ENCODE measurements at places on chromosomes 2 and 18.

DNA sequence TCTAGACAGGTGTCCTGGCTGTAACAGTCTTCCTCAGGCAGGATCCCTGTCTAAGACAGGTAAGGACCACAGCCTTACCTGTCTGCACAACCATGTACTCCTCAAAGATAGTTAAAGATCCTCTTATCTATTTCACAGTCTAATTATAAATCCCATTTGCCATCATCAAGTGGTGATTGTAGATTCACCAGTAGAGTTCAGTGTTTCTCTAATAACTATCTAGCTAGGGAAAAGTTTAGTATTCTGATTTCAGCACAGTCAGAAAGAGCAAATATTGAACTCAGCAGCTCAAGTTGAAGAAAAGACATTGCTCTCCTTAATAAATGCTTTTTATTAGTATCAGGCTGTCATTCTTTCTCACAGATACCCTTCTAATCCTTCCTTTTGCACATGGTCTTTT is 1305.5 kb upstream of the NXPH2 start:
- DNase-seq: no peak

DNA sequence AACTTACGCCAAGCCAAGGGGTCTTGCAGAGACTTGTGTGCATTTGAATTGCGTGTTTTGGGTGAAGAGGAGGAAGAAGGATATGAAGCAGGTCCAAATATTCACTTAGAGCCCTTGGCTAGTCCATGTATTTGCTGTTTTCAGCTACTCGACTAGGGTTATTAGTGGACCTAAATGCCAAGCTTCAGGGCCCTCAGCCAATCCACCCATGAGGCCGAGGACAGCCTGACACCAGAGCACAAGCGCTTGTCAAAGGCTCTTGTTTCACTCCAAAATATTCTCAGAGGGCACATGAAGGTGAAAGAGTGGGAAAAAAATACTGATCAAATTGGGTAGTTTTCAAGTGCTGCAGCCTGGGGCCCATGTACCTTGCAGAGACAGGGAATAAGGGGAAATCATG is 174.8 kb upstream of the ACAA2 start:
- no peak for DNase-seq

DNA sequence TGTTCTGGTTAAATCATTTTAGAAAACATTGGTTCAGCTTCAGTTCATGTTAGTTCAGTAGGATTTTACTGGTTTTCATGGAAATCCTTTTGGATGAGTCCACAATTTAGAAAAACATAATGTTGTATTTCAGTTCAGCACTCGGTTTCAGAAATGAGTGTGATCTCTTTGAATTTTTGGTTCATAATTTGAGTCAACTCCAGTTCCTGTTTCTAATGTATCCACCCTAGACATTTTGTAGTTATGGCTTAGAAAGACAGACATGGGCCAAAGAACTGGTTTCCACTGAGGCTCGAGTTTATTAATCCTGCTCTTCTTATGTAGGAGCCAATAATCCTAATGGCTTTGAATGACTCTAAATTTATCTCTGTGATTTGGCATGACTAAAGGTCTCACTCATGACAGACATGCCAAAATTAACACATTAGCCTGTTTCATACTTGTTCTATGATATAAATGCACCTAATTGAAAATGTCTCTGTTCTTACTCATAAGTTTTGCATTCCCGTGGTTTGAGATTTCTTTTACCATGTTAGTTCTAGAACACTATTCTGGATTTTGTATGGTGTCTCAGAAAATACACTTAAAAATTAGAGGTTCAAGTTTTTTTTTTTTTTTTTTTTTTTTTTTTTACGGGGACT is 82.3 kb upstream of the SPRED2 start:
- DNase-seq: no peak

DNA sequence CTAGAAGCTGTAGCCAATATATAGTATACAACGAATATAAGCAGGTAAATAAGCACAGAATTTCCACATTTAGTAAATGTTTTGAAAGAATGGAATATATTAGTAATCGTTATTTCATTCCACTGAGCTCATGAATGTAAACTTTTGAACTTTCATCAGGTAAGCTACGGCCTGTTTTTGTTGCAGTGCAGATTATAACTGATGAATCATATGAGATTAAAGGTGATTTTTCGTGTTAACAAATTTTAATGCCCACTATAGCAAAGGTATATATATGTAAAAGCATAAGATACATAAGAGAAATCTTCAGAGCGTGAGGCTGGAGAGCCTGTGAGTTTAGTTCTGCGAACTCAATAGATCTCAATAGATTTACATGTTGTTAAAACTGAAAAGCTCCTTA is 1.1 kb downstream of the SCYGR1 start:
- no peak for DNase-seq

DNA sequence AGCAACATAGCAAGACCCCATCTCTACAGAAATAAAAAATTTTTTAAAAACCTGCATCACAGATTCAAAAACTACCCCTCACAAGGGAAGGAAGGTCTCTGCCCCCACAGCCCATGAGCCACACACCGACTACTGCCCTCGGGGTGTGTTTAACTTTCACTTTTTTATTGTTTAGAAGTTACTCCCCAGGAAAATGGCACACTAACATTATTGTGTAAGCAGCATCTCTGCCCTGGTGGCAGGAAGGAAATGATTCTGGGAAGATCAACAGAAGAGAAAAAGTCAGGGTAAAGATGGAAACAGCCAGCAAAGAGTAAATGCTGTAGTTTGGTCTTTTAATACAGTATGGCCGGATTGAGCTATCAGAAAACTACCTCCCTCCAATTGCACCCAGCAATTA is 21.9 kb downstream of the TRABD2A start:
- DNase-seq: no peak

- DNase-seq: no peak
Measured at GRCh38 chr2:132438691-132439090, 22.1 kb downstream of the GPR39 start.

DNA sequence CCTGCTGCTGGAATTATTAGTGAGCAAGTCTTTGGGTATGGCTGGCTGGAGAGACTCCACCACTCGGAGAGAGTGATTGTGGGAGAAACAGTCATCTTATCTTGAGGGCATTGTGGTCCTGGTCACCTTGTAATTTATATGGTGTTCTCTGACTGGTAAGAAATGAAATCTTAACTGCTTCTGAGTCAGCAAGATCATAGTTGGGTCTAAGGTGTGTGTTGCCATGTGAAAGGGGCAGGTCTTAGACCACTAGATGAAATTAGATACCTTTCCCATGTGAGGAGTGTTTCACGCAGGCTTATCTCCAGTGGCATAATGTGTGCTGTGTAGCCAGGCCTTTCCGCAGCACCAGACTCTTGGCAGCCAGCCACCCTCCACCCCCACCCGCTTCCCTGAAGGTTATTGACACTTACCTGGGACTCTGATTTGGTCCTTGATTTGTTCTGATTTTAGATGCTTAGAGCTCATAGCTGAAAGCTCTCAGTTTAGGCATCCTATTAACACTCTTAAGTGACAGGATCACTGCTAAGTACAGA is 7.7 kb downstream of the MAPRE3 start:
- DNase-seq: no peak

- DNase-seq: no peak
Measured at GRCh38 chr2:113341191-113341869, 62.6 kb upstream of the PAX8 start.

DNA sequence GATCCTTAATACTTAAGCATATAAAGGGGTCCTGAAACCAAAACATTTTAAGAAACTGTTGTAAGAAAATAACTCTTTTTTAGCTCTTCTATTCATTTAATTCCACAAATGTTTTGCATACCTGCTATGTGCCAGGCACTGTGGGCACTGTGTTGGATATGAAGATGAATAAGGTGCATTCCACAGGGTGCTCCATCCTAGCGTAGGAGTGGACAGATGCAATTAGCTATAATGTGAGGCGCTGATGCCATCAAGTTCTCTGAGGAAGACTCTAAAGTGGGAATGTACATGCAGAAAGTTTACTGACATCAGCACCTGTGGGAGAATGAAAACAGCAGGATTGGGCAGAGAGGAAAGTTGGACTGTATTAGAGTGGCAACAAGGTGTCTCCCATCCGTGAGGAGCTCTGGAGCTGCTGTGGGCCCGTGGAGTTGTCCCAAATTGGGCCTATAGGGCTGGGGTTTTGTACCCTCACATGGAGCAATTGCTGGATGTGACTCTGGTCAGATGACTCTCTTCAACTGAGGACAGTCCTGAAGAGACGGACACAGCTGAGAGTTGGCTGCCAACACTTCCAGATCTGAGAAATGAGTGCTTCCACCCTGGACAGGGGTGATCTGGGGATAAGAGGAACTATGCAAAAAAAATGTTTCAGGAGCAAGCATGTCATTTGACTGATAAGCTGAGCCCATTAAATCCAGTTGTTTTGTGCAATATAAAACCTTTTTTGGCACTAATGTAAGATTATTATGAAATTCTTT is 22.3 kb downstream of the CD8A start:
- DNase-seq: no peak

DNA sequence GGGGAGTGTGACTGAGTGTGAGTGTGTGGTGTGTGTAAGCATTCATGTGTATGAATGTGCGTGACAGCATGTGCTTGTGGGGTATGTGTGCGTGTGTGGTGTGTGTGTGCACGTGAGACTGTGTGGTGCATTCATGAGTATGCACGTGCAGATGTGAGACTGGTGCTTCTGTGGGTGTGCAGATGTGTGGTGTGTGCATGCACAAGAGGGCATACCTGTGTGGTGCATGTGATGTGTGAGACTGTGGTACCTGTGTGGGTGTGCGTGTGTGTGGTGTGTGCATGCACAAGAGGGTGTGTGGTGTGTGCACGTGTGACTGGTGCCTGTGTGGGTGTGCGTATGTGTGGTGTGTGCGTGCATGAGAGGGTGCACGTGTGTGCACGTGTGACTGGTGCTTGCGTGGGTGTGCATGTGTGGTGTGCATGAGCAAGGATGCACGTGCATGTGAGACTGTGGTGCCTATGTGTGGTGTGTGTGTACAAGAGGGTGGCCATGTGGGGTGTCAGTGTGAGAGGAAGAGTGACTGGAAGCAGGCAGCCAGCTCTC is 213.3 kb downstream of the TWIST2 start:
- no peak for DNase-seq

DNA sequence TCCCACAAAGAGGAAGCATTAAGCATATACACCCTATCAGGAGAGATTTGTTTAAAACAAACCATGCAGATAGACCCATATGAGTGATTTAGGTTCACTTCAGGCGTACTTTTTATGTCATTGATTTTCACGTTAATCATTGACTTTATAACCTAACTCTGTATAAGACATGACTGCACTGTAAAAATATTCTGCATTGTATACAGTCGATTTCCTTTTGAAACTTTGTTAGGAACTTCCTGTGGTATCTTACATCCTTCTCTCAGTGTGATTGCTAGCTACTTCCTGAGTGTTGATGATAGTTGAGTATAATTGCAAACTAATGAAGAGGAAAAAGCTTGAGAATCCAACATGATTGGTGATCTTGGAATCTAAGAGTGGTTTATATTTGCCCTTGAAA is 69.4 kb downstream of the XIRP2 start:
- no peak for DNase-seq

DNA sequence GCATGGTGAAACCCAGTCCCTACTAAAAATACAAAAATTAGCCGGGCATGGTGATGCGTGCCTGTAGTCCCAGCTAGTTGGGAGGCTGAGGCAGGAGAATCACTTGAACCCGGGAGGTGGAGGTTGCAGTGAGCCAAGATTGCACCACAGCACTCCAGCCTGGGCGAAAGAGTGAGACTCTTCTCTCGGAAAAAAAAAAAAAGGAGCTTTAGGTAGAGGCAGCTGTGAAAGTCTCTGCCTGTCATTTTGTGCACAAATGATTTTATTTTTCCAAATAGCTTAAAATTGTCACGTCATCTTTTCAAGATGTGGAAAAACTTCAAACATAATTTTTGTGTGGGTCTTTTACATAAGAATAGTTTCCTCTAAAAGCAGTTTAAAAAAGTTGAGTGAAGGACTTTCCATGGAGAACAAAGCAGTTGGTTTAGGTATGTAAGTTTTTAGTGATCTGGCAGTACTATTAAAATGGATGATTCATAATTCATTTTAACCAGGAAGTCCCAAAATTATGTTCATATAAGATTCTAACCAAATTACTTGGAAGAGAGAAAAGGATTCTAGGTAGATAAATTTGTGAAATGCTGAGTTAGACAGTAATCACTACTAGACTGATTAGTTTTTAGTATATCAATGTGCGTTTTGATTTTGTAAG is 11.5 kb downstream of the CCNYL1 start:
- no peak for DNase-seq

GRCh38 chr2:48519593-48519992 is 10.4 kb upstream of the STON1 start:
- no peak for DNase-seq

DNA sequence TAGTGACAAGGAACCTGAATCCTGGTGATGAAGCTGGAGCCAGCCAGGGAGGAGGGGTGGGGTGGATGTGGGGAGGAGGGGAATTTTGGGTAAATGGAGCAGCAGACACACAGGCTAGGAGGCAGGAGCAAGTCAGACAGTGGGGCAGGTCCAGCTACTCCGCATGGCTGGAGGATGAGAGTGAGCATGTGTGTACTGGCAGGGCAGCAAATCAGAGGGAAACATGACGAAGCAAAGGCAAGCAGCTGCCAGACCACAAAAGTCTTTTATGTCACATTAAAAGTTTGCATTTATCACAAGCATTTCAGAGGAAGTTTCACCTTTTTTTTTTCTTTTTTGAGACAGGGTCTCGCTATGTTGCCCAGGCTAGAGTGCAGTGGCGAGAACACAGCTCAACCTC is 11.9 kb upstream of the KIDINS220 start:
- DNase-seq: no peak

DNA sequence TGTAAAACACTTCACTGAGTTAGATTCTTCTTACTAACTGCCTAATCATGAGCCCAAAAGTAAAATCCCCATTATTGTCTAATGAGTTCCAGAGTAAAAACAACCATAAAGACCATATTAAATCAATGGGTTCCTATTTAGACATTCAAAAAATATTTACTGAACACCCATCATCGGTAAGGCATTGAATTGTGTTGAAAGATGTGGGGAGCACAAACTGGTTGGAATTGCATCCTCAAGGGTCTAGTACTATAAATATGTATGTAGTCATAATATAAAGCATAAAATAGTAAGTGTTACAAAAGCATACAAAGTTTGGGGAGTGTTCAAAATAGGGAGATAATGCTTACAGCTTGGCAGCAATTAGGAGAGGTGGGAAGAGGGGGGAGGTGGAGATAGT is 3.0 kb upstream of the MARCHF4 start:
- no peak for DNase-seq

DNA sequence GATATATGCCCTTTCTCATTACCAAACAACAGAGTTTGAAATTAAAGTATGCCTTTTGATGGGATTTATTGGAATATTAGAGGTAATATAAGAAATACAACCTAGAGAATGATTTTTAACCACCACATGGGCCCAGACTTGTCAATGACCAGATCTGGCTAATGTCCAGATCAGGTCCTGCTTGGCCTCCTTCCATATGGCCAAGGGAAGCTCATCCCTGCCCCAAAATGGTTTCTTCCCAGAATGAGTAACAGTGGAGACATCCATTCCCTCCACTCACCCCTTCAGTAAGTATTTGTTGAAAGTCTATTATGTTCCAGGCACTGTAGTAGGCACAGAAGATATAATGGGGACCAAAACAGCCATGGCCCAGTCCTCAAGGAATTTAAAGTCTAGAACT is 54.9 kb downstream of the ANTXR1 start:
- DNase-seq: no peak

DNA sequence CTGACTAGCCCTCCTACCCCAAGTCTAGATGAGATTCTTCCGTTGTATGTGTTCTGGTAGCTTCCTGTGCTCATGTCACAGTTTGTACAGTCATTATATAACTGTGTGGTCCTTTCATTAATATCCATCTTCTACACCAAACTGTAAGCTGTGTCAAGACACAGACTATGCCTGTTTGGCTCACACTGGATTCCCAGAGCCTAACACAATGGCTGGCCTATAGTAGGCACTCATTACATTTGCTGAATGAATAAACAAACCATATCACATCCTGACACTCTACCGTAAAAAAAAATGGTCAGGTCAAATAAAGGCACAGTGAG is 72.6 kb downstream of the ANKRD44 start:
- DNase-seq: no peak
